ENCODE measurements at places on chromosomes 13 and 19.

DNA sequence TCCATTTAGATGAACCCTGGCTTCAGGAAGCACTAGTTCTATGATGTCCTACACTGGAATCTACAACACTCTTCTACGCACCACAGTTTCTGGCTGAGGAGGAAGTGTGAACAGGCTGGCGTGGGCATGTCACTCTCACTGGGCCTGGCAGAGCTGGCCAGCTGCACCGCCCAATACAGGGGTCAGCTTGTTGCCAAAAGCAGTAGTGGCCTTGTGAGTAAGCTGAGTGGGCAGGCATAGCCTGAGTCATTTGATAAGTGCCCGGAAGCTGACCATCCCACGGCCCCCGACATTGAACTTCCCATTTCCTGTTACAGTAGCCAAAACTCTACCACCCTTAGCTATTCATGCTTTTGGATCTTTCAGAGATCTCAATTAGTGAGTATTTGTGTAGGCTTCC lies 240.9 kb upstream of the SERP2 start:
- DNase-seq: no peak

GRCh38 chr13:59706101-59706976 lies 457.4 kb downstream of the DIAPH3 start:
- DNase-seq: no peak

- DNase-seq: no peak
Measured at GRCh38 chr19:1775951-1776605, 22.8 kb downstream of the ONECUT3 start.

GRCh38 chr19:34067861-34068271 lies 104.4 kb upstream of the LSM14A start:
- DNase-seq: no peak

- no peak for DNase-seq
Measured at GRCh38 chr13:110971486-110971885, 56.6 kb upstream of the ANKRD10 start.

GRCh38 chr13:76512721-76513145 lies 373.5 kb downstream of the KCTD12 start:
- no peak for DNase-seq

DNA sequence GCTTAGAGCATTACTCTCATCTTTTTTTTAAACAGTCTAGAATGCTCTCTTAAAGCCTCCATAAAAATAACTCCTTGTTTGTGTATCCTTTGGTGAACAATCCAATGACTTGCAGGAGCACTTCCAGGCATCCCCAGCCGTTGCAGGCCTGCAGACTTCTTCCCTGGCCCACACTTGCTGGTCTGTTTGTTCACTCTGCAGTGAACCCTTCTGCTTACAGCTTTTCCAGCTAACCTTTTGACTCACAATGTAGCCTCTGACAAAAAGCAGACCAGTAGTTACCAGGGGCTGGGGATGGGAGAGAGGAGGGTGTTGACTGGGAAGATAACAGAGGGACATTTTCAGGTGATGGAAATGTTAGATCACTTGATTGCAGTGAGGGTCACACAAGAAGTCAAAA lies 9.1 kb downstream of the GPR42 start:
- DNase-seq: no peak

- no peak for DNase-seq
Measured at GRCh38 chr13:49651570-49652354, 23.5 kb downstream of the ARL11 start.

GRCh38 chr13:110293649-110294048 lies 13.3 kb downstream of the COL4A1 start:
- no peak for DNase-seq

- DNase-seq: no peak
Measured at GRCh38 chr19:16795731-16796130, 33.5 kb upstream of the SIN3B start.

DNA sequence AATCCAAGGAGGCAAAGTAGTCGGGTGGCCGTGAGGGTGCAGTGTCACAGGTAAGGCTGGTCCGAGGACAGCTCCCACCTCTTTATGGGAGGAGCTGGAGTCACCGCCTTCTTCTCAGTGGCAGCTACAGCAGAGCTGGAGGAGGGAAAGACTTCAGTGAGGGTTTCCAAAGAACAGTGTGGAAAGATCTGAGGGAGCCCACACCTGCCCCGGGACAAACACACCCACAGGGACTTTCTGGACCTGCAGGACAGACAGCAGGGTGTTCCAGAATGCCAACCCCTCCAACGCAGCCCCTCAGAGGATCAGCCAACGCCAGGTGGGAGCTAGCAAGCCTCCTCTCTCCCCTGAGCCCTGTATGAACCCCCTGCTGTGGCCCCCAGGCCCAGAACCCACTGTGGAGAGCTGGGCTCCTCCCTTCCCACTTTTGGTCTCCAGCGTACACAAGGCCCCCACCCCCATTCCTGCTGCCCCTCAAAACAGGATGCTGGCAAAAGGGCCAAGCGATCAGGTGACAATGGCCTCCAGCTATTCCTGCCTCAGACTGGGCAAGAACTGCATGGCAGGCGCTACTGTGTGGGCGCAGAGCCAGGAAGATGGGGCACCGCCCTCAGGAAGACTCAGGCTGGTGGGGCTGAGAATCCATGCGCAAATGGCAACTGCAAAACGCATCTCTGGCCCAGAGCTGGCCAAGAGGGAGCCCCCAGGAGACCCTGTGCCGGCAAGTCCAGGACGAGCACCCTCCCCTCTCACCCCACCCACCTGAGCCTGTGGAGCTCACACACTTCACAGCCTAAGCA lies 3.5 kb upstream of the CD320 start:
- DNase-seq: no peak

DNA sequence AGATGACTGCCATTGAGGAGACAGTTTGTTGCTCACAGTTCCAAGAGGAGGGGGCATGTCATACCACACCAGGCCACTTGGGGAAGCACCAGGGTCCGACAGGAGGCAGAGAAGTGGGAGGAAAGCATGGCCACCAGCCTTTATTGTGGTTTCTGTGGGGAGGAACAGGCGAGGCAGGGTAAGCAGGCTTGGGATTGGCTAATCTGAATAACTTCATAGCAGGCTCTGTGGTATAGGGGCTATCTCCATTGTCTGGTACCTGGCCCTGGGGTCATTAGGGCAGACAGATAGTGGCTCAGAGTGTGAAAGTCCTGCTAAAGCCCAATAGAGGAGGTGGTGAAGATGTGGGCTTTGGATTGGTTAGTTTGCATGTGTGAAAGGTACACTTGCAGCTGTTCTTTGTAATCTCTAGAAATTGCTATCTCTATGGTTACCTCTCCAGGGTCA lies 35.5 kb downstream of the CBY2 start:
- no peak for DNase-seq

GRCh38 chr19:3839941-3840340 lies 28.9 kb downstream of the ZFR2 start:
- DNase-seq: no peak

DNA sequence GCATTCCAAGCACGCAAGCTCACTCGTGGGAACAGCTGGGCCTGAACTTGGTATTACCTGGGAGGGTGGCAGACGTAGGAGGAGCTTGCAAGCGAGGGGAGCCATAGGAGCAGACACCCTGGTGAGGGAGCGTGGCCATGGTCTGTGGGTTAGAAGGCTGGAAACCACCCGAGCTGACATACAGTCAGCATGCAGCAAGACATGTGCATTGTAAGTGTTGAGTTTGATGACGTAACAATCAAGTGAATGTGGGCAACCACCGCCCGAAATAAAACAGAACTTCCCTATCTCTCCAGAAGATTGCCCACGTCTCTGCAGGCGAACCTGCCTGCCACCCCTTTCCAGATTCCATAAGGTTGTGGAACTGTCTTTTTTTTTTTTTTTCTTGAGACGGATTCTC lies 26.8 kb downstream of the UBXN6 start:
- no peak for DNase-seq

GRCh38 chr13:48402325-48402932 lies 10.5 kb downstream of the LPAR6 start:
- no peak for DNase-seq

- no peak for DNase-seq
Measured at GRCh38 chr19:10984166-10984735, 23.4 kb downstream of the SMARCA4 start.

DNA sequence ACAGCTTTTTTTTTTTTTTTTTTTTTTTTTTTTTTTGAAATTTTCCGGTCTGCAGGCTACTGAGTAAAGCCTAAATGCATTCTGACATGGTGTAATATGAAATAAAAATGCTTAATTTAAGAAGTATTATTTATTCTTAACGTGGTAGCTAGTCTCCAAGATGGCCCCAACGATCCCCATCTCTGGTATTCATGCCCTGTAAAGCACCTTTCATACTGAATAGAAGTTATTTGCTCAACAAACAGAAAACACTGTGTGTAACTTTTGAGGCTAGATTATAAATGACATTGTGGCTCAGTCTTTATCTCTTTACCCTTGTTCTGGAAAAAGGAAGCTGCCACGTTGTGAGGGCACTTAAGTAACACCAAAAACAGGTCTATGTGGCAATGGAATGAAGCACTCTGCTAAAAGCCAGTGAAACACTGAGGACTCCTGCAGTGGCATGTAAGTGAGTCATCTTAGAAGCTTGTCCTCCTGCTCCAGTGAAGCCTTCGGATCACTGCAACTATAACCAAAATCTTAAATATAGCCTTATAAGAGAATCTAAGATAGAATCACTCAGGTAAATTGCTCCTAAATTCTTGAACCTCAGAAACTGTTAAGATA lies 128.7 kb downstream of the UGGT2 start:
- DNase-seq: no peak

- no peak for DNase-seq
Measured at GRCh38 chr13:50415428-50415827, 400.2 kb downstream of the KCNRG start.

- no peak for DNase-seq
Measured at GRCh38 chr13:76872675-76873074, 13.5 kb downstream of the KCTD12 start.

GRCh38 chr19:55301459-55302317 lies 17.9 kb downstream of the BRSK1 start:
- DNase-seq: peak; percentile 87

GRCh38 chr13:94268661-94269060 lies 210.8 kb downstream of the DCT start:
- no peak for DNase-seq

- no peak for DNase-seq
Measured at GRCh38 chr13:20399515-20399914, 126.1 kb downstream of the CRYL1 start.

GRCh38 chr13:99724633-99725517 lies 223.6 kb downstream of the TM9SF2 start:
- DNase-seq: no peak

- peak; percentile 32 for DNase-seq
Measured at GRCh38 chr19:2016041-2016807, 710 bp upstream of the BTBD2 start.

- no peak for DNase-seq
Measured at GRCh38 chr19:30596813-30597399, 224.7 kb downstream of the ZNF536 start.

DNA sequence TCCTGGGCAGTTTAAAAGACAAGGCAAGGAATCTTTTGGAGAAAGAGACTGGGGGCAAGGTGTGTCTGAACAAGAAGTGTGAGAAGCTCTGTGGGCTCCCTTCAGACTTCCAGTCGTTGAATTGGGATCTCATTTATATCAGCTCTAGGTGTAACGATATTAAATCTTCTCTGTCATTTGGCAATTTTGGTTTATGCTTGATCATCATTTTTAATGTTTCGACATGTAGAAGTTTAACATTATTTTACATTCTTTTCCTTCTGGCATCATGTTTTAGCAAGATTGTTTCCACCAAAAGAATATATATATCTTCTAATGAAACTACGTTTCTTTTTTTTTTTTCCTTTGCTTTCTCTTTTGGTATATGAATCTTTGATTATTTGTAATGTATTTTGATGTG lies 49.3 kb downstream of the USPL1 start:
- no peak for DNase-seq

DNA sequence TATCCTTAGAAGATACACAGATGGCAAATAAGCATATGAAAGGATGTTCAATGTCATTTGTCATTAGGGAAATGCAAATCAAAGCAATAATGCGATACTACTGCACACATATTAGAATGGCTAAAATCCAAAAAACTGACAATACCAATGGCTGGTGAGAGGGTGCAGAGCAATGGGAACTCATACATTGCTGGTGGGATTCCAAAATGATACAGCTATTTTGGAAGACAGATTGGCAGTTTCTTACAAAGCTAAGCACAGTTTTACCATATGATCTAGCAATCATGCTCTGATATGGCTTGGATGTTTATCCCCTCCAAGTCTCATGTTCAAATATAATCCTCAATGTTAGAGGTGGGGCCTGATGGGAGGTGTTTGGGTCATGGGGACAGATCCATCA lies 122.6 kb downstream of the KCTD15 start:
- no peak for DNase-seq

- DNase-seq: no peak
Measured at GRCh38 chr19:55661826-55662225, 7.0 kb downstream of the U2AF2 start.

GRCh38 chr13:107678075-107678689 lies 537.2 kb downstream of the LIG4 start:
- no peak for DNase-seq

DNA sequence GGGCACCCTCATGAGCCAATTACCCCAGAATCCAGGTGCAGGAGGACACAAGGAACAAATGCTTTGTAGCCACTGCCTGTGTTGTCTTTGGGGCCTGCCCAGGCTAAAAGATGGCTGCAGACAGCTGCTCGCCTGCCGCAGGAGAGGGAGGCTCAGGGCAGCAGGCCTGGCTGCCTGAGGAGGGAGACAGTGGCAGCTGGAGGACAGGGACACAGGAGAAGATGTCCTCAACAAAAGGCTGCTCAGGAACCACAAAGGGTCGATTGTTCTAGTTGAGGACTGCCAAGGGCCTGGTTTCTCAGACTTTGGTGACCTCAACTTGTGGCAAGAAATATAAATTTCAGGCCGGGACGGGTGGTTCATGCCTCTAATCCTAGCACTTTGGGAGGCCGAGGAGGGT lies 7.6 kb downstream of the SIRT2 start:
- no peak for DNase-seq

GRCh38 chr13:51477653-51478324 lies 25.0 kb upstream of the INTS6 start:
- DNase-seq: no peak

DNA sequence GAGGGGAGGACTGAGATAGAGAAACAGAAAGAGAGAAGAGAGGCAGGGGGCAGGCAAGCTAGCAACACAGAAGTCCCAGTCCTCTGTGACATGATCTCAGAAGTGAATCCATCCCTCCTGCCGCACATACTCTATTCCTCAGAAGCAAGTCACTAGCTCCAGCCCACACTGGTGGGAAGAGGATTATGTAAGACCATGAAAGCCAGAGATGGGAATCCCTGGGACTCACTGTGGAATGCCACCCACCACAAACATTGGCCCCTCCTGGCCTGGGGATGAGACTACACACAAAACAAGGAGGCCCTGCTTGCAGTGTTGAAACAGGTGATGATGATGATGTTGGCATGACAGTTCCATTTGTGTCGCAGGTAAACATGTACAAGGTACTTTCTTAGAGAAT lies 419.9 kb downstream of the IRS2 start:
- DNase-seq: no peak

Measured in stimulated activated CD8-positive, alpha-beta memory T cell treated with anti-CD3 and anti-CD28 coated beads, Interleukin-4, amount 100 ng/mL, for 4 hours (primary cell).